ENCODE measurements at places on chromosomes 3 and 15. TPM values are rescaled to one million over a fixed set of nuclear protein-coding genes. Genes with fewer than 3 reads are reported as not detected.

- peaks cover 16% of the 10 kb centered on the region for H3K36me3 ChIP-seq
- peaks cover 81% of the 10 kb centered on the region for H3K4me1 ChIP-seq
- no peaks in the 10 kb centered on the region for H3K27me3 ChIP-seq
- H3K27ac ChIP-seq: peak overlapping the region; percentile 44
- DNase-seq: no peak
Observed at GRCh38 chr3:196634224-196634623, 5.3 kb upstream of the NRROS start.

DNA sequence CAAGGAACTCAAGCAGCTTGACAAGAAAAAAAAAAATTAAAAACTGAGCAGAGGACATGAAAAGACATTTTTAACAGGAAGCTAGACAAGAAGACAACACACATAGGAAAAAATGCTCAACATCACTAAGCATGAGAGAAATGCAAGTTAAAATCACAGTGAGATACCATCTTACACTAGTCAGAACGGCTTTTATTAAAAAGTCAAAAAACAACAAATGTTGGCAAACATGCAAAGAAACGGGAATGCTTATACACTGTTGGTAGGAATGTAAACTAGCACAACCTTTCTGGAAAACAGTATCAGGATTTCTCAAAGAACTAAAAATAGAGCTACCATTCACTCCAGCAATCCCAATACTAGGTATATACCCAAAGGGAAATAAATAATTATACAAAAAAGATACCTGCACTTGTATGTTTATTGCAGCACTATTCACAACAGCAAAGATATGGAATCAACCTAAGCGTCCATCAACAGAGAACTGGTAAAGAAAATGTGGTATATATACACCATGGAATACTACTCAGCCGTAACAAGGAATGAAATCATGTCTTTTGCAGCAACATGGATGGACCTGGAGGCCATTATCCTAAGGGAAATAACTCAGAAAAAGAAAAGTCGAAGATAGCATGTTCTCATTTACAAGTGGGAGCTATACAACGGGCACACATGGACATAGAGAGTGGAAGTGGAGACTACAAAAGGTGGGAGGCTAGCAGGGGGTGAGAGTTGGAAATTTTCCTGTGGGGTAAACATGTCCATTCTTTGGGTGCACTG, 5.2 kb downstream of the GOLIM4 start:
- peaks cover 29% of the 10 kb centered on the region for H3K27me3 ChIP-seq
- no peak overlapping the region for H3K4me3 ChIP-seq
- DNase-seq: no peak

DNA sequence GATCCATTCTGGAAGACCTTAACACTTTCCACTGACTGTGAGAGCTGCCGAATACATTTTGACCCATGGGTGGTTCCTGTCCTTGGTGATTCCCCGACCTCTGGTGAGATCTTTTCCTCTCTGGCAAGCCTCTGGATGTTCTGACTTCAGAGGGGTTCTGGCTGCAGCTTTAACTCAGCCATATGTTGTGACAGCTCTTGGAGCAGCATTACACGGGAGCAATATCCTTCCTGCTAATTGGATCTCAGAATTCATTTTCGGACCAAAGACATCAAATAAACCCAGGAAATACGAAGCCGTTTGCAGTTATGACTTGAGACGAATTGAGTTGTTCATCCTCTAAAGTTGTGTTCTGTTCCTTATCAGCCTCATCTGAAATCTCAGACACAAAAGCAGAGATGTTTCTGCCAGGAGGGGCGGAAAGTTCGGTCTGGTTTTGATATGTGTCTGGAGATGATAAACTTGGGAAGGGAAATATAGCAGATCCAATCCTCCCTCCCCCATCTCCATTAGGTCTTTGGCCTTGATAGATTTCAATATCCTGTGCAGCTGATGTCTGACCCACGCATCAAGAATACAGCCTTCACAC, 10.0 kb downstream of the TMEM158 start:
- H3K27ac ChIP-seq: no peak overlapping the region
- H3K4me3 ChIP-seq: no peak overlapping the region
- DNase-seq: no peak
- no peaks in the 10 kb centered on the region for H3K36me3 ChIP-seq
- H3K27me3 ChIP-seq: peaks cover 40% of the 10 kb centered on the region

GRCh38 chr3:113557374-113557773, 25.0 kb downstream of the SIDT1 start:
- H3K27me3 ChIP-seq: no peaks in the 10 kb centered on the region
- no peak overlapping the region for H3K27ac ChIP-seq
- peaks cover 12% of the 10 kb centered on the region for H3K36me3 ChIP-seq
- no peak for DNase-seq

GPR27 gene
- 1.0 TPM for total RNA-seq

TMEM158 gene
- 0.55 TPM for total RNA-seq

CD86 gene
- 2.5 TPM for total RNA-seq

SORD gene
- 6.0 TPM for total RNA-seq
